Natural killer cell (primary cell): ENCODE measurements at places on chromosomes 6 and 20. TPM values are rescaled to one million over a fixed set of nuclear protein-coding genes. Genes with fewer than 3 reads are reported as not detected.

Gene FOXA2
- not detected for total RNA-seq

Gene VWA7
- total RNA-seq = 3.2 TPM

Gene QRSL1
- total RNA-seq = 8.4 TPM

Gene SYCP2L
- 0.82 TPM for total RNA-seq

Gene LPA
- not detected for total RNA-seq

Gene UBD
- not detected for total RNA-seq

Gene BPIFA1
- not detected for total RNA-seq

Gene PGM3
- 17.2 TPM for total RNA-seq

Gene BNIP5
- not detected for total RNA-seq

Gene WFDC2
- not detected for total RNA-seq

Gene PDYN
- not detected for total RNA-seq

Gene KCNB1
- total RNA-seq = not detected

Gene ADAM33
- not detected for total RNA-seq

Gene EPHA7
- total RNA-seq = not detected

Gene CLDN20
- total RNA-seq = not detected

Gene SLC35D3
- not detected for total RNA-seq

Gene GNMT
- total RNA-seq = 2.6 TPM

Gene HCRTR2
- not detected for total RNA-seq

Gene FGD2
- 22.3 TPM for total RNA-seq
